ENCODE measurements at places on chromosomes 7 and 10. TPM values are rescaled to one million over a fixed set of nuclear protein-coding genes. Genes with fewer than 3 reads are reported as not detected.

GRCh38 chr10:131748831-131749766 is 151.7 kb upstream of the PPP2R2D start:
- H3K27me3 ChIP-seq, result no peaks in the 10 kb centered on the region
- DNase-seq, result no peak
- no peak overlapping the region for H3K4me3 ChIP-seq

The ATXN7L1 gene
- 30.8 TPM for total RNA-seq

DNA sequence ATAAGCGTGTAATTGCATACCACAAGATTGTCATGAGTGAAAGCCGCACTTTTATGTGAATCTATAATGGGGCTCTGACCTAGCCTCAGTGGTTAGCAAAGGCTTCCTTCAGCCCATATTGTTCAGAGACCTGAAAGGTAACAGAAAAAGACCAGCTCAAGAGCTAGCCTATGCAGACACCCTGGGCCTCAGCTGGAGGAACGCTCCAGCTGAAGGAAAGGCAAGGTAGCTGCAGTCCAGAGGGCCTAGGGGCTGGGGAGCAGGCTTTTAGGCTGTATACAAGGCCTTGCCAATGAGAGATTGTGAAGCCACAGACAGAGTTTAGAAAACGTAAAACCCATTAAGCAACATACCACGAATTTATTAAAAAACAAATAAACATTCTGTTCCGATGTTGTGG is 246.6 kb upstream of the GHITM start:
- no peaks in the 10 kb centered on the region for H3K36me3 ChIP-seq
- H3K4me1 ChIP-seq, result no peaks in the 10 kb centered on the region
- no peaks in the 10 kb centered on the region for H3K27me3 ChIP-seq
- H3K4me3 ChIP-seq, result no peak overlapping the region
- no peak for DNase-seq

DNA sequence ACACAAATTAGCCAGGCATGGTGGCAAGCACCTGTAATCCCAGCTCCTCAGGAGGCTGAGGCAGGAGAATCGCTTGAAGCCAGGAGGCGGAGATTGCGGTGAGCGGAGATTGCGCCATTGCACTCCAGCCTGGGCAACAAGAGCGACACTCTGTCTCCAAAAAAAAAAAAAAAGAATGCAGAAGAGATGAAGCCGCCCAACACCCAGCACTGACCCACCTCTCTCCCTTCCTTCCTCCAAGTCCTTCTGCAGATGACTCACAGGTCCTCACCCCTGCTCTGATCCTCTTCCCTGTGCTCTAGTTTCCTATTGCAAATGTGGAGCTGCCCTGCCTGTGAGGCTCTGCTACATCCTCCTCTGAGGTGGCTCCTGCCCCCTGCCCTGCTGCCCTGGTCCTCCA is 22.0 kb upstream of the OPALIN start:
- H3K36me3 ChIP-seq, result no peaks in the 10 kb centered on the region
- DNase-seq, result no peak
- no peak overlapping the region for H3K27ac ChIP-seq
- no peaks in the 10 kb centered on the region for H3K27me3 ChIP-seq

The SCART1 gene
- total RNA-seq, result 5.0 TPM

DNA sequence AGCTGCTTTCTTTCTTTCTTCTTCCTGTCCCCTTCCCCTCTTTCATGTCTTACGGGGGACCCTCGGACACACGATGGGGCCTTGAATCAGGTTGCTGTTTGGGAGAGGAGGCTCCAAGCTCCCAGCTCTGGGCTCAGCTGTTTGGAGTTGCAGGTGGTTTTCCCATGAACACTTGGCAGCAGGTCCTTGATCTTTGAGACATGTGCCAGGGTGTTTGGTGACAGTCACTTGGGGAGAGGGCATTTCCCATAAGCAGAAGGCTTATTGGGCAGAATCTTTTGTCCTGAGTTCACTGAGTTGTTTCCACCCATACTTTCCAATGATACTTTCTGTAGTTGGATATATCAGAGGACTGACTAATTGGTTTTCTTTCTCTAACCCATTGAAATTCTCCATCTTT is 104.7 kb upstream of the SH2B2 start:
- no peaks in the 10 kb centered on the region for H3K4me1 ChIP-seq
- no peak for DNase-seq
- H3K36me3 ChIP-seq, result no peaks in the 10 kb centered on the region
- H3K27ac ChIP-seq, result no peak overlapping the region
- no peaks in the 10 kb centered on the region for H3K27me3 ChIP-seq

- no peaks in the 10 kb centered on the region for H3K27me3 ChIP-seq
- DNase-seq, result peak; percentile 21
- H3K4me1 ChIP-seq, result no peaks in the 10 kb centered on the region
- no peaks in the 10 kb centered on the region for H3K36me3 ChIP-seq
These were observed 595 bp downstream of the TBL2 start for GRCh38 chr7:73577627-73578341.

DNA sequence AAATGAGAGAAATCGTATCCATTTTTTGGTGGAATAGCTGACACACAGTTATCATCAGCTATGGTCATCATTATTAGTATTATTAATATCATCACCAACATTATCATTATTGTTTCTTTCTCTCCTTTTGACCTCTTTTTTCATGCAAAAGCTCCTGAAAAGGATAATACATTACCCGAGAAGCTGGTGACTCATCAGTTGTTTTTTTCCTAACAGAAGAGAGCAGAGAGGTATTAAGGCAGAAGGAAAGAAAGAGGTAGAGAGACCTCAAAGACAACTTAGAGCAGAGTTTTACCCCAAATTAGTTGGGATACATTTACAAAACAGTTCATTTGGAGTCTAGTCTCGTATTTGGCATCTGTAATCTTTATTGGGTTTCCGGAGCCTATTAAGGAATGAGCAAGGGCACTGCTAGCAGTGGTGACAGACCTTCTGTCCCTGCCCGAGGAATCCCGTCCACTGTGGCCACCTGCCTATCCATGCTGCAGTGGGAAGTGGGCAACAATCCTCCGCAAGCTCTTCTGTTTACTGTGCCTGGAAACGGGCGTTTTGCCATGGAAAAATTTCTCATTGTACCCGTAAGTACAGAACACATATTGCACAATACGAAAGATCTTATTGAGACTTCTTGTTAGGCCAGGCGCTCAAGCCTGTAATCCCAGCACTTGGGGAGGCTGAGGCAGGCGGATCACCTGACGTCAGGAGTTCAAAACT is 170.0 kb upstream of the MKLN1 start:
- no peaks in the 10 kb centered on the region for H3K4me1 ChIP-seq
- peak; percentile 47 for DNase-seq
- no peaks in the 10 kb centered on the region for H3K36me3 ChIP-seq
- H3K4me3 ChIP-seq, result no peak overlapping the region

- H3K4me1 ChIP-seq, result no peaks in the 10 kb centered on the region
- no peak for DNase-seq
- H3K4me3 ChIP-seq, result no peak overlapping the region
- no peaks in the 10 kb centered on the region for H3K27me3 ChIP-seq
These were observed 35.0 kb downstream of the CNNM1 start for GRCh38 chr10:99364125-99364524.

The IGF2BP3 gene
- total RNA-seq, result not detected

- no peak overlapping the region for H3K4me3 ChIP-seq
- H3K4me1 ChIP-seq, result no peaks in the 10 kb centered on the region
- H3K27ac ChIP-seq, result no peak overlapping the region
- no peaks in the 10 kb centered on the region for H3K36me3 ChIP-seq
- no peaks in the 10 kb centered on the region for H3K27me3 ChIP-seq
- DNase-seq, result no peak
These were observed 70.8 kb downstream of the LRRC17 start for GRCh38 chr7:102983602-102984001.

DNA sequence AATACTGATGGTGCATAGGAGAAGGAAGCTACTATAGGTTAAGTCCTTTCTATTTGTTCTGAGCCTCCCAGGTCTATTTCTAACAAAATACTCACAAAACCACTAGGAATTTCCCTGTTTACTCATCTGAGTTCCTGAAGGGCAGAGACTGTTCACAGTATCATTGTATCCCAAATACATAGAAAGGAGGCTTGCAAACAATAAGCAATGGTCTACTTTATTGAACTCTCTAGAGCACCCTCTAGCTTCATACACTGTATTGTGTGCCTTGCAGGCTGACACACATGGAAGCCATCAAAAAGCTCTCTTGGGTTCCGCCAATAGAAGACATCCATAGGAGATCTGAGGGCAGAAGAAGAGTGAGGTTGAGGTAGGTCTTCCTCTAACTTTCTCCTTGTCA is 826.1 kb downstream of the GRM8 start:
- no peak overlapping the region for H3K4me3 ChIP-seq
- no peaks in the 10 kb centered on the region for H3K36me3 ChIP-seq
- DNase-seq, result no peak
- no peaks in the 10 kb centered on the region for H3K27me3 ChIP-seq
- no peaks in the 10 kb centered on the region for H3K4me1 ChIP-seq
- H3K27ac ChIP-seq, result no peak overlapping the region

The DOCK1 gene
- 42.0 TPM for total RNA-seq

- H3K36me3 ChIP-seq, result no peaks in the 10 kb centered on the region
- H3K27ac ChIP-seq, result no peak overlapping the region
- no peaks in the 10 kb centered on the region for H3K4me1 ChIP-seq
- DNase-seq, result no peak
- no peak overlapping the region for H3K4me3 ChIP-seq
These were observed 94.8 kb downstream of the CHN2 start for GRCh38 chr7:29289156-29290021.

The IFIT3 gene
- 16.4 TPM for total RNA-seq

GRCh38 chr10:130848855-130849254 is 462.7 kb downstream of the TCERG1L start:
- no peaks in the 10 kb centered on the region for H3K36me3 ChIP-seq
- H3K27me3 ChIP-seq, result no peaks in the 10 kb centered on the region
- DNase-seq, result no peak
- no peak overlapping the region for H3K27ac ChIP-seq

DNA sequence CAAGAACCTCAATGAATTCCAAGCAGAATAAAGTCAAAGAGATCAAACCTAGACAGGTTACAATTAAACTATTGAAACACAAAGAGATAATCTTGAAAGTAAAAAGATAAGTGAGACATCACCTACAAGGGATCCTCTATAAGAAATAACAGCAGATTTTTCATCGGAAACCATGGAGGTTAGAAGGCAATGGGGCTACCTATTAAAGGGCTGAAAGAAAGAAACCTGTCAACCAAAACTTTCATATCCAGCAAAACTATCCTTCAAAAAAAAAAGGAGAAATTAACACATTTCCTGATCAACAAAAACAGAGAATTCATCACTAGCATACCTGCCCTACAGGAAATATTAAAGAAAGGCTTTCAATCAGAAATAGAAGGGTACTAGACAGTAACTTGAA is 244.9 kb downstream of the ARHGAP12 start:
- no peaks in the 10 kb centered on the region for H3K27me3 ChIP-seq
- H3K36me3 ChIP-seq, result no peaks in the 10 kb centered on the region
- H3K4me3 ChIP-seq, result no peak overlapping the region
- no peak overlapping the region for H3K27ac ChIP-seq
- no peak for DNase-seq

DNA sequence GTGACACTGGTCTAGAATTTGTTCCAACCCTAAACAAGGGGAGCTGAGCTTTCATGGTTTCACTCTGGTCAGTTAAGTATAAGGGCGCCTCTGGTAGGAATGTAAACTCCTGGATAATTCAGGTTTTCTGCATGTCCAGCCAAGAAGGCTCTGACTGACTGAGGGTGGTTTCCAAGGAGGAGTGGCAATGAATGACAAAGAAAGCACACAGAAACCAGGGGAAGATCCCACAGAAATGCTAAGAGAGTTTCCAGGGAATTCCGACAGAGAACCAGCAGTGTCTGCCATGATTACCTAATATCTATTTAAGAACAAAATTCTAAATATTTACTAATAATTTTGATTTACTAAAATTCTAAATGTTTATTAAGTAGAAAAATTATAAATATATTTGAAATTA is 27.3 kb upstream of the NRG3 start:
- DNase-seq, result no peak
- no peaks in the 10 kb centered on the region for H3K36me3 ChIP-seq
- no peaks in the 10 kb centered on the region for H3K27me3 ChIP-seq
- H3K4me1 ChIP-seq, result no peaks in the 10 kb centered on the region

DNA sequence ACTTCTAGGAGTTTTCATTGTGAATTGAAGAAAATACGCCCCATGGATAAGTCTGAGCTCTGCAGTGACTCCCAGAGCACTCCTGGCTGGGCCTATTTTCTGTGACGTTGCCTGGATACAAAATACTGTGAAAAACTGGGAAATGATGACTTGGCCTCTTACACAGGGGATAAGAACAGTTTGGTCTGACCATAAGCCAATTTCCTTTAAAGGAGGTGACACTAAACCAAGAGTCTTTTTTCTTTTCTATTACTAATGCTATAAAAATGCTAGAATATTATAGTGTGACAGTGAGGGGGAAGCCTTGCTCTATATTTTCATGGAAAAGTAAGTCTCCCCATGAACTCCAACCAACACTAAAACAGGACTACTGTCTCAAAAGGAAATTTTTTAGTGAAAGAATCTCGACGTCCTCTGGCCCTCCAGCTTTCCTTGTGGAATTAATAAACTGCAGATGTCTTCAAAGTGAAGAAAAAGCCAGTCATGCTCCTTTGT is 45.5 kb downstream of the MYOF start:
- H3K27ac ChIP-seq, result peak overlapping the region; percentile 69
- no peak for DNase-seq
- no peaks in the 10 kb centered on the region for H3K27me3 ChIP-seq
- H3K4me1 ChIP-seq, result no peaks in the 10 kb centered on the region
- H3K4me3 ChIP-seq, result no peak overlapping the region

The KLF14 gene
- total RNA-seq, result not detected

The HOGA1 gene
- total RNA-seq, result 0.40 TPM

DNA sequence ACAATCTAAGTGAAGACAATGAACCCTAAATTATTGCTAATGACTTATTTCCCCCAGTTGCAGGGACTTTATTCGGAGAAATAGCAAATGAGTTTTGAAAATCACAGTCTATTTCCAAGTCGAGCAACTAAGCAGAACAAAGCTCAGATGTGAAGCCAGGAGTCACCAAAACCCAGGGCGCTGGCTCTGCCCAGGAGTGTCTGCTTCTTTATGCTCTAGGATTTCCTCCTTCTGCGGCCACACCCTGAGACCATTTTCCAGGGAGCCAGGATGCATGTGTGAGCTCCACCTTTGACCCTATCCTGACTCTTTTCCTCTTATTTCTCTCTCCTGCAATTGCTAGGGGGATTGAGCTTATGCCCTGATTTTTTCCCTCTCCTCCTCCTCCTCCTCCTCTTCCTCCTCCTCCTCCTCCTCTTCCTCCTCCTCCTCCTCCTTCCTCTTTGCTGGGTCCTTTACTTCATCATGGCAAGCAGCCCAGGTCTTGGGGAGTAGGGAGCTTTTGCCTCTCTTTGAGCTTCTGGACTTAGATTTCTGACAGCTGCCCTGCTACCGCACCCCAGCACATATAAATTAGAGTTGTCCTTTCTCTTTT is 234.4 kb downstream of the ARL4A start:
- no peak overlapping the region for H3K27ac ChIP-seq
- H3K36me3 ChIP-seq, result no peaks in the 10 kb centered on the region
- DNase-seq, result peak; percentile 58
- H3K27me3 ChIP-seq, result no peaks in the 10 kb centered on the region

The SLC13A1 gene
- total RNA-seq, result 26.2 TPM

DNA sequence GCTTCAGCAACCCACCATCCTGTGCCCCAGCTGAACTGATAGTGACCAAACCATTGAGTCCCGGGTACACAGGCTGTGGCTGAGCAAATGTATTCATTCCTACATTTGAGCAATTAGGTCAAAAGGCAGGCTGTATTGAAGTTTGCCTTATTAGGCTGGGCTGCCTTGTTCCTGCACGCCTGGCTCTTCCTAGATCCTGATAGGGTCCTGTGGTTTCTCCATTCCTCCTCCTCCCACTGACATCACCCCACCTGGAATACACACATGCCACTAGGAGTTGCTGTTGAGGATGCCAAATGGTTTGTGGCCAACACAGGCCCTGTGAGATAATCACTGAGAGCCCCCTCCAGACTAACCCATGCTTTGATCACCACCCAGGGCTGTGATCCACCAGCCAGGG is 66.4 kb upstream of the FGFR2 start:
- H3K27me3 ChIP-seq, result no peaks in the 10 kb centered on the region
- H3K27ac ChIP-seq, result no peak overlapping the region
- no peak for DNase-seq
- no peaks in the 10 kb centered on the region for H3K36me3 ChIP-seq
- H3K4me1 ChIP-seq, result no peaks in the 10 kb centered on the region
- H3K4me3 ChIP-seq, result no peak overlapping the region
